ENCODE measurements at places on chromosomes 16 and 17.

DNA sequence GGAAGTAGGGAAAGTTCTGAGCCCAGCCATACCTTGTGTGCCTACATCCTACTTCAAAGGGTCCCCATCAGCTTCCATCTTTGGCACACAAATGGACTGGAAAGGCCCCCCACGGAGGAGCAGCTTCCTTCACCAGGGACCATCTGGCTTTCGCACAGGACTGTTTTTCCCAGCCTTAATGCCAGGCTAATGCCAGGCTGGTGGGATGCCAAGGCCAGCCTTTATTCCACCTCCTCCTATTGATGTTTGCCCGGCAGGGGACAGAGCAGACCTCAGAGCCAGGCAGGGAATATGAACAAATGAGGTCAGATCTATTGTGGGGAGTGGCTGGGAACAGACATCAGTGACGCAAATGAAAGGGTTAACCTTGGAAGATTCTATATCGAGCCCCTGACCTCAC lies 5.7 kb downstream of the GPR179 start:
- DNase-seq, result no peak

- no peak for DNase-seq
Observed at GRCh38 chr17:885971-886571, 93.5 kb downstream of the NXN start.

DNA sequence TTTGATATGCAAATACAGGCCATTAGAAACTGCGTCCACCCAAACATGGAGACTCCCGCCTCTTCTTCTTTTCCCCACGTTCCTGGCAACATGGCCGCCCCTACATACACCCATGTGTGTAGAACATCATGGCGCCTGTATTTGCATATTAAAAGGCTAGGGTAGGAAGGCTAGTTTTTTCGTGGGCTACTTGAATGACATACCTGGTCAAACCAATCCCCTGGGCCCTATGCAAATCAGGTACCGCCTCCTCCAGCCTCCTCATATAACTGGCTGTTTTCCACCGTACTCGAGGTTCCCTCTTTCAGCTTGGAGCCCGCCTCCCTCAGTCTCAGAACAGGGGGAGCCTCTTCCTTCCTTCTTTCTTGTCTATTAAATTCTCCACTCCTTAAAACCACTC lies 840 bp upstream of the CD300LB start:
- no peak for DNase-seq

- DNase-seq, result no peak
Observed at GRCh38 chr16:84953190-84953746, 58.1 kb downstream of the ZDHHC7 start.

DNA sequence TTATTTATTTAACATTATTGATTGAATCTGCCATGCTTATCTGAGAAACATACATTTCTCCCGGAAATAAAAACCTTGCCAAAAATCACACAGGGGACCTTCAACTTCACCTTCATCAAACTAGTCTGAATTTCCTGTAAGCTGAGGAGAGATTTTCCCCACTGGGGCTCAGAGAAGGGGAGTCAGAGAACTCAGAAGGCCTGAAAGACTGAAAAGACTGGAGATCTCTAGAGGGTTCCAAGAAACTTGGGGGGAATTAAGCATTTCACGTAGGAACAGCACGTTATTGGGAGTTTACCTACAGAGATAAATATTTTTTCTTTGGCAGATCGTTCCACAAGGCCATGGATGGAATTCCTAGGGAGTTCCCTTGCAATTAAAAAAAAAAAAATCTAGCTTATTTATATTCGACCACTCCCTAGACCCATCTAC lies 528 bp upstream of the NOL11 start:
- no peak for DNase-seq

DNA sequence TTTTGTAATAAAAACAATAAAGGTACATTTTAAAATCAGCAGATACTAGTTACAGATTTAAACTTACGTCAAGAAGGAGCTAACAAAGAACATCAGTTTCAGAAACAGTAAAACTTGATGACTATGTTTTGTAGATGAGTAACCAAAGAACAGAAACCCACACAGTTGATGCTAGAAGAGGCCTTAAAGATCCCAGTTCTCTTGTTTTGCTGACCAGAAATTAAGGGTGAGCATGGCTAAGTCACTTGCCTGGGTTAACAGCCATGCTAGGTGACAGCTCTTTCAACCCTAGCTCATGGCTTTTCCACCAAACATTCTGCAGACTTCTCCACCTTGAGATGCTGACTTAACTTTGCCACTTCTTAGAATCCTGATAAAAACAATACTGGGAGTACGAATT lies 26.4 kb downstream of the STX8 start:
- no peak for DNase-seq

DNA sequence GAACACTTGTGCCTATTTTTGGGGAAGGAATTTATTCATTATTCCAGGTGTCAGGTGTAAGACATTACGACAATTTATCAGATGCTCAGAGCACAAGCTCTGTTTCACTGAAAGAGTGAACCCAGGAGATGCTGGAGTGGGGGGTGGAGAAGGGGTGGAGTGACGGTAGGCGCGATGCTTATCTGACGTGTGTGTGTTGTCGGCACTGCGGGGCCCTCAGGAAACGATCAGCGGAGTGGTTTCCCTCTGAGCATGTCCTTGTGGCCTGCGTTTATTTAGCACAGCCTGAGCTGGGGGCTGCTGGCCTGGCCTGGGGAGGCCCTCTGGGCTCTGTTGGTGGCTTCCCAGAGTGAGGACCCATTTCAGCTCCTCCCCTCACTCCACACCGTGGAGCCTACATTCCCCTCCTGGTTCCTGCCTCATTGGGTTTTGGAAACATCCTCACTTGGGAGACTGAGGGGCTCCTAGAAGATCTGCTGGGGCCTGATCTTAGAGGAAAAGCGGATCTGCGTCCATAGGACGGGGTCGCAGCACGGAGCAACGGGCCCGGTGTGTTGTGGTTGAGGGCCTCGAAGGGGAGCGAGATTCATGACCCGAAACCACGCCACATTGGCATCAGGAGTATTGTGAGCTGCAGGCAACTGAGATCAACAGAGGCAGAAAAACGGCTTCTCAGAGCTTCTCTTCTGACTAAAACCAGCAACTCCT lies 19.0 kb upstream of the GNG13 start:
- DNase-seq, result no peak
